ENCODE measurements at places on chromosomes 1 and 21.

- no peak for DNase-seq
Observed at GRCh38 chr1:39076127-39076798, 50.1 kb downstream of the NDUFS5 start.

DNA sequence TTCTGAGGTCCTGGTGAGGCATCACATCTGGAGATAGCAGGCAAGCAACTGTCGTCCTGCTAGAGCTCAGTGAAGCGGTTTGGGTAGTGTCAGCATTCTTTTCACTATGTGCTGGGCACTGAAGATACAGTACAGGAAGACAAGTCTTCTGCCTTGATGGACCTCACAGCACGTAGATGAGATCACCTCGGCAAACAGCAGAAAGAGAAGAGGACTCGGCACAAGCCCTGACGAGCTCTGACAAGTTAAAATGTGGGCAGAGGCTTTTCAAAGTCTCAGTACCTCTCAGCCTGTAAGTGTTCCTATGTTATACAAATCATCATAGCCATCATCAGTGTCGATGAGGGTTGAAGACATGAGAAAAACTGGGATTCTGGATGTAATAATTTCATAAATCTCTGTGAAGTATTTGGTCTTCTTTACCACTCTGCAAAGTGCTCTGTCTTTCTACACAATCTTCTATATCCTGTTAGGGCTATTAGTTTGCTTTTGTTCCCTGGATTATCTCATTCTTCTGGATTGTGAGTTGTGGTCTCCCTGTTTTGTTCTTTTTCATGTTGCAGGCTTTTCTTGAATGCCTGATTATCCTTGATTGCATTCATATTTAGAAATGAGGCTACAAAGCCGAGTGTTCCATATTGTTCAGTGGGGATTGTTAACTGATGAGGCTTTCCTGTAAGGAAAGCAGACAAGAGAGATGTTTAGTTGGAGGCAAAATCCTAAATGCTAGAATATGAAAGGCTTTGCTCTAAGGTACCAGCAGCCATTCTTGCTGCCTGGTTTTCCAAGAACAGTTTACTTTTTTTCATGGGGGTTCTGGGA, 24.2 kb downstream of the MAEL start:
- no peak for DNase-seq

- DNase-seq: no peak
Observed at GRCh38 chr21:42424914-42425541, 21.3 kb downstream of the UBASH3A start.

GRCh38 chr21:16536140-16536539, 806.4 kb downstream of the USP25 start:
- no peak for DNase-seq

GRCh38 chr1:14884614-14885175, 268.9 kb upstream of the TMEM51 start:
- DNase-seq: no peak

- no peak for DNase-seq
Observed at GRCh38 chr1:228917342-228917741, 182.1 kb downstream of the RHOU start.

- DNase-seq: no peak
Observed at GRCh38 chr1:2258996-2259395, 30.9 kb downstream of the SKI start.

- DNase-seq: no peak
Observed at GRCh38 chr1:176693697-176694329, 230.8 kb downstream of the PAPPA2 start.

DNA sequence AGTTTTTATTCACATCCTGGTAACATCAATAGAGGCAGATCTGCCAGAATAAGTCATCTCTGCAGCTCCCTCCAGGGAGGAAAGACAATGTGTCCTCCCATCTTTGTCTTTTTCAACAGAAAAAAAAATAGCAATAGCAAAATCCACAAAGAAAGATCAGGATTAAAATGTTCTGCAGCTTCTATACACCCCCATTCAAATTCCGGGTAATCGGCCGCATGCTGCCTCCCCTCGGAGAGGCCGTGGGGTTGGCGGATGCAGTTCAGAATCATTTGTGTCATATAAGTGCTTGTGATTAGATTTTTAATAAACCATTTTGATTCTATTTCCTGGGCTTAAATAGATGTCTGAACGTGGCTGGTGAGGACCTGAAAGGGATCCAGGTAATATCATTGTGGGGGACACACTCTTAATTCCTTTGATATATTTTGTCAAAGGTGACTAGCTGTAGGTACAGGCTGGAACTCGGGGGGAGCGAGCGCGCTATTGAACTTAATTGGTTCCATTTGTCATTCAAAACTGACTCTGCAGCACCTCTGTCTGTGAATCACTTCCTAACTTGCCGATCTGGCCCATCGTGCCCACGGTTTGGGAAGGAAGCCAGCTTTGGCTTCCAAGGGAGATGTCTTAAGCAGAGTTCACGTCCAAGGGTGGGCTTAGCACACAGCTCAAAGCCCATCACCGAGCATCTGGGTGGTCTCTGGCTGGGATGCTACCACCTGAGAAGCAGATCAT, 85.6 kb upstream of the ARHGEF16 start:
- DNase-seq: no peak

DNA sequence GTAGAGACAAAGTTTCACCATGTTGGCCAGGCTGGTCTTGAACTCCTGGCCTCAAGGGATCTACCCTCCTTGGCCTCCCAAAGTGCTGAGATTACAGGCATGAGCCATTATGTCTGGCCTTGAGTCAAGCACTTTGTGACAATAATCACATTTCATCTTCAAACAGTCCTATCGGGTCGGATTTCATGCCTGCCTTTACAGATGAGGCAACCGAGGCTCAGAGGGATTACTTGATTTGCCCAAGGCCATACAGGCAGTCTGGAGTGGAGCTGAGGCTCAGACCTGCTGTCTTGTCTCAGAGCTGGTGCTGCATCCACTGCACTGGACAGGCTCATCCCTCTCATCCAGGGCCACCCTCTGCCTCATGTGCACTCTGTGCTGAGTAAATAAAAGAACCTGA, 26.6 kb downstream of the FAM151A start:
- DNase-seq: no peak

DNA sequence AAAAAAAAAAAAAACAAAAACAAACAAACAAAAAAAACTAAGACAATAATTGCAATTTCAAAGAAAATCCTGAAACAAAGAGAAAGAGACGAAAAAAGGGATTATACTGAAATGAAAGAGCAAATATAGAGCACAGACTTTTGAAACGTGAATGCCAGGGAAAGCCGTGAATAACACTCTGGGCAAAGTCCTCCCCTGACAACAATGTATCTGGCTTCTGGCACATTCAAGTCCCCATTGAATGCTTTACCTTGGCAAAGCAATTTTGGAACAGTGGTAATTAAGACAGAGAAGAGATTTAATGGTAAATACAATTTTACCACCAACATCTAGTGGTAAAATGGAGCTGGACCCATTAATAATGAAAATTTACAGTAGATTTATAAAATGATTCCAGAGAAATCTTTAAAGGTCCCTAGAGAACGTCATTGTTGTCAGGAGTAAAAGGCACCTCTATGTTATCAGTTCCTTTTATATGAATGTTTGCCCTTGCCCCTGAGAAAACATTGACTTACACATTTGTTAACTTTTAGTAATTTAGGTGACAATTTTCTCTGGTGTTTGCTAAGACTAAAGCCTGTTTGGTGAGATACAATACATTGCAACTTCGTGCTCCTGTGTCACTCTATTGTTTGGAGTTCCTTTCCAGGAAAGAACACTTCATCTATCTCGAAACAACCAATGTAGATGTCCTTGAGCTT, 89.7 kb downstream of the GREM2 start:
- DNase-seq: no peak

DNA sequence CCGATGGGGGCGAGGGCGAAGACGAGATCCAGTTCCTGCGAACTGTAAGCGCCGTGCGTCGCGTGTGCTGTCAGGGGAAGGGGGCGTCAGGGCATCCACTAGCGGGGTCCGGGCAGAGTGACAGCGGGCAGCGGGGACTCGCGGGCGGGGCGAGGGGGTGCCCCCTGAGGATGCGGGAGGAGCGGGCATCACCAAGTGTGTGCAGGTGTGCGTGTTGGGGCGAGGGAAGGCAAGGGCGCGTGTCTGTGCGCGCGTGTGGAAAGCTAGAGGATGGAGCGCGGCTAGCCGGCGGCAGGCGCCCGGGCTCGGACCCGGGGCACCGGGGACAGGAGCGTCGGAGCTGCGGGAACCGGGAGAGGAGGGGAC, 525 bp downstream of the RYR2 start:
- peak; percentile 5 for DNase-seq

DNA sequence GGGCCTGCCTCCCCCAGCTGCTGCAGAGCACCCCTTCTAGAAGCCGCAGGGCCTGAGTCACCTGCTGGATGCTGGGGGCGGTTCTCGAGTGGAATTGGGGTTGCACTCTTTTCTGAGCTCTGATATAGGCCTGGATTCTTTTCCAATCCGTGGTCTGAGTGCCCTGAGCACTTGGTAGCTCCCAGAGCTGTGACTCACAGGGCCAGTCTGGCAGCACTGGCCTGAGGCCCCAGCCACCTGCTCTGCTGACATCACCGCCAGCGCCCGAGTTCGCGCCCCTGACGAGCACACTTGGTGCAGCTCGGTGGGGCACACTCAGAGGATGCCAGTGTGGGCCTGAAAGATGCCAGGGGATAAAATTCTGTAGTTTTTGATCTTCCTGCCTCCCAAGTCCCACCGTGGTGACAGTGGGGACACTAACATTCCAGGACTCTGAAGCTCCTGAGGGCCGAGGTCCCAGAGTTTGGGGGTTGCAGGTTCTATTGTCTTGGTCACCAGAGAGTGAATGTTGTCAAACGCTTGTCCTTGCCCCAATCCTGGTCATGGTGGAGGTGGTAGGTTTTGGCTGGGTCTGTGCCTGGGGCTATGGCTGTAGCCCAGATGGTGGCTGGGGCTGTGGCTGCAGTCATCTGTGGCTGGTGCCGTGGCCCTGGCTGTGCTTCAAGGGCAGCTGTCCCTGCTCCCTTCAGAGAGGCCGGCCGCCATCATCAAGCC, 74.6 kb downstream of the OBSCN start:
- DNase-seq: no peak

DNA sequence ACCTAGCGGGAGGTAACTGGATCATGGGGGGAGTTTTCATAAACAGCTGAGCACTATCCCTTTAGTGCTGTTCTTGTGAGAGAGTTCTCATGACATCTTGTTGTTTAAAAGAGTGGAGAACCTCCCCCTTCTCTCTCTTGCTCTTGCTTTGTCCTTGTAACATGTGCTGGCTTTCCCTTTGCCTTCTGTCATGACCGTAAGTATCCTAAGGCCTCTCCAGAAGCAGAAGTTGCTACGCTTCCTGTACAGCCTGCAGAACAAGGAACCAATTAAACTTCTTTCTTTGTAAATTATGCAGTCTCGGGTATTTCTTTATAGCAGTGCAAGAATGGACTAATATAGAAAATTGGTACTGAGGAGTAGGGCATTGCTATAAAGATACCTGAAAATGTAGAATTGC, 515.6 kb downstream of the NEGR1 start:
- DNase-seq: no peak

GRCh38 chr1:203124546-203125317, 2.8 kb upstream of the ADORA1 start:
- no peak for DNase-seq

GRCh38 chr1:8197493-8198282, 120.2 kb upstream of the SLC45A1 start:
- no peak for DNase-seq

DNA sequence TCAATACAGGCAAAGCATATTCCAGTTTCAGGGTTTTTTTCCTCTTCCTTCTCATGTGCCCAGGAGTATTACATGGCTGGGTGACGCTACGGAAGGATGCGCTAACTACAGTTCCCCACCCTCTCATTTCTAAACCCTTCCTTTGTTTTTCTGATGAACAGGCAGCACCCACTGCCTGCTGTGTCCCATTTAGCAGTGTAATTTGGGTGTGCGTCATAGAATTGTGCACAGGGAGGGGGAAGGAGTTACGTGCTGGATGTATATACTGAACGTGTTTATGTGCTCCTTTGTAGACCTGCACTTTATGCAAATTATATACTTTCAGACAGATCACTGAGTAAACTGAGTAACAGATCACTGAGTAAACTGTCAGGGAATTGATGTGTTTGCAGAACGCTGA, 44.5 kb downstream of the ELAPOR1 start:
- no peak for DNase-seq

GRCh38 chr1:5340560-5341130, 651.6 kb downstream of the NPHP4 start:
- no peak for DNase-seq

DNA sequence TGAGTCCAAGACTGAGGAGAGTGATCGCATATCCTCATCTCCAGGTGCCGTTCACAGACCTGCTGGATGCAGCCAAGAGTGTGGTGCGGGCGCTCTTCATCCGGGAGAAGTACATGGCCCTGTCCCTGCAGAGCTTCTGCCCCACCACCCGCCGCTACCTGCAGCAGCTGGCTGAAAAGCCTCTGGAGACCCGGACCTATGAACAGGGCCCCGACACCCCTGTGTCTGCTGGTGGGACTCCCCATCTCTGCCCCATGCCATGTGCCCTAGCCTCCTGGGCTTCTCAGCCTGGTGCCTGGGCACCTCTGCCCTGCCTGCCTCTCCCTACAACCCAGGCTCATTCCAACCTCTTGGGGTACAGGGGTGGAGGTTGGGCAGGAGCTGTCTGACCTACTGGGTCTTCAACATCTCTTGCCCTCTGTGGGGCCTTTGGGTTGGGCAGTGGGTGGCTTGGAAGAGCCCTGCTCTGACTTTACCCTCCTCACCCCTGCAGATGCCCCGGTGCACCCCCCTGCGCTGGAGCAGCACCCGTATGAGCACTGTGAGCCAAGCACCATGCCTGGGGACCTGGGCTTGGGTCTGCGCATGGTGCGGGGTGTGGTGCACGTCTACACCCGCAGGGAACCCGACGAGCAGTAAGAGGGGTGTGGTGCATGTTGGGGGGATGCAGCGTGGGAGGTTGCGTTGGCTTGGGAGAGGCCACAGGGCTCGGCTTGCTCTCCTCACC, 7.2 kb downstream of the AMPD2 start:
- no peak for DNase-seq

DNA sequence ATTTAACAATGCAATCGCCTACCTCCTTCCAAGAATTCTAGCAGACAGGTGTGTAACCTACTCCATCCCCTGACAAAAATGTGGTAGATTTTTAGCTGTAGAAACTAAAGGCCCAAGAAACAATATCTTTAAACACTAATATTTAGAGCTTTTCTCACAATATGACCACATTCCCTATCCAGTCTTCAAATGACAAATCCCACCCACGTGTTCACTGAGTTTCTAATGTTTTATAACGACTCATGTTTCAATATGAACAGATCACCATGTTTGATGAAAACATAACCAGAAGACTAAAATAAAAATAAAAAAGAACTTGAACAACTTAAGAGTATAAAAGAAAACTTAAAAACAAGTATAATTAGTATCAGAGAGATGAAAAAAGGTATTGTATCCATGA, 24.6 kb downstream of the RSBN1 start:
- no peak for DNase-seq

DNA sequence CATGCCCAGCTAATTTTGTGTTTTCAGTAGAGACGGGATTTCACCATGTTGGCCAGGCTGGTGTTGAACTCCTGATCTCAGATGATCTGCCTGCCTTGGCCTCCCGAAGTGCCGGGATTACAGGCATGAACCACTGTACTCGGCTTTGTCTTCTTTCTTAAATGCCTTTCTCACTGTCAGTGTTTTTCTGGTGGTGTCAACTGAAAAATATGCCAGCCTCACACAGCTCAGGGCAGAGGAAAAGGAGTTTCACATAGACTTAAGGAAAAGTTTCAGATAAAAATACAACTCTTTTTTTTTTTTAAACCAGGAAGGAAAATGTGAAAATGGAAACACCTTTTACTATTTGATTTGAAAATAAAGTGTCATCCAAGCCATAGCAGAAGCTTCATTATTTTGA, 4.6 kb upstream of the MAB21L3 start:
- no peak for DNase-seq

GRCh38 chr1:19391596-19391981, 79.5 kb downstream of the SLC66A1 start:
- no peak for DNase-seq
